ENCODE measurements at places on chromosomes 13 and 19. TPM values are rescaled to one million over a fixed set of nuclear protein-coding genes. Genes with fewer than 3 reads are reported as not detected.

- DNase-seq = no peak
Observed at GRCh38 chr19:16394681-16395375, 70.2 kb downstream of the KLF2 start.

DNA sequence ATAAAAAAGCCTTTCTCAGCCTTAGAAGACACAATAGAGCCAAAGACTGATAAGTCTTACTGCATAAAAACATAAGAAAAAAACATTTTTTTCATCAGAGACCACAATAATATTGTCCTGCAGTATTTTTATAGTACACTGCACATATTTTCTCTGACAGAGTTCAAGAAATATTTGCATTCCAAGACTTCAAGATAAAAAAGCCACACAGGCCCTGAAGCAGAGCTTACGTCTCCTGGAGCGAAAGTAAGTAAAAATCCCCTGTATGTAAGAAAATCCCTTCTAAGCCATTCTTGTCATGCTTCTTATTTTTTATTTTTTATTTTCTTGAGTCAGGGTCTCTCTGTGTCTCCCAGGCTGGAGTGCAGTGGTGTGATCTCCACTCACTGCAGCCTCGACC is 755.9 kb downstream of the LIG4 start:
- DNase-seq = no peak

CAMSAP3 gene
- total RNA-seq = 8.2 TPM

- no peak for DNase-seq
Observed at GRCh38 chr13:109309625-109310363, 476.6 kb downstream of the IRS2 start.

DNA sequence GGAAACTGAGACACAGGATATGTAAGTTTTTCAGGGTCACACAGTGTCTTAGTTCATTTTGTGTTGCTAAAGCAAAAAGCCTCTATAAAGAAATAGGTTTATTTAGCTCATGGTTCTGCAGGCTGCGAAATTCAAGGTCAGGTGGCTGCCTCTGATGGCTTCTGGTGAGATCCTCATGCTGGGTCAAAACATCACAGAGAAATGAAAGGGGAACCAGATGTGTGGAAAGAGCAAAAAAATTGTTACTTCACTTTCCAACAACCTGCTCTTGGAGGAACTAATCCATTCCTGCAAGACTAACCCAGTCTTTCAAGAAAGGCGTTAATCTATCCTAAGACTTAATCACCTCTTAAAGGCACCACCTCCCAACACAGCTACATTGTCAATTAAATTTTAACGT is 64.2 kb upstream of the UBL3 start:
- no peak for DNase-seq

PDX1 gene
- not detected for total RNA-seq

DNA sequence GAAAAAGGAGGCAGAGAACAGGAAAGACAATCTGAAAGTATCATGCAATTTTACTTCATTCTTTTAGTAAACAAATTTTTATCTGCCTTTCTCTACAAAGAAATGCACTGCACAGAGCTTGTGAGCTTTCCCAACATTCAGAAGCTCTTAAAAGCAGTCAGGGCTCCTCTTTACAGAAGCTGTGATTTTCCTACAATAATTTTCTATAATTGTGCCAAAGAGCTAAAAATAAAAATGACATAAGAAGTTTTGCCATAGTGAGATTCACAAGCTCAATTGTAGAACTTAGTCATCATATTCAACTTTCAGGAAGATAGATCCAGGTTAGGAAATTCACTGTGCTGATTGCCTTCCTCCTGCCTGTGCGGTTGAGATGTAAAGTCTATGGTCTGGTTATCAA is 341.4 kb downstream of the PCDH9 start:
- no peak for DNase-seq

DNA sequence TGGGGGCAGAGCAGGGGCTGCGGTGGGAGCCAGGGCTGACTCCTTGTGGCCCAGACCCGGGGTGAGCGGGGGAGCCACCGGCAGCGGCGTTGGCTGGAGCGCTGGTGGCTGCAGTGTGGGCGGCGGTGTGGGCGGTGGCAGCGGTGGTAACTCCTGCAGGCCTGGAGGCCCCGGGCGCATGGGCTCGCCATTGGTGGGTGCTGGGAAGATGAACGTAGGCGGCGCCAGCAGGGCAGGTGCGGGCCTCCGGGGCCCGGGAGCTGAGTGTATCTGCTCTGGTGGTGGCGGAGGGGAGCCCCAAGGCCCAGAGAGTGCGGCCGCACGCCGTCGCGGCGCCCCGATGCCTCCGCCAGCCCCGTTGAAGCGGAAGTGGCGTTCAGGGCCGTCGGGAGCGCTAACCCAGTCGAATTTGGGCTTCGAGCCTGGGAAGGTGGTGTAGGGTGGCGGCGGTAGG is 2.0 kb downstream of the GGN start:
- DNase-seq = peak; percentile 30

DNA sequence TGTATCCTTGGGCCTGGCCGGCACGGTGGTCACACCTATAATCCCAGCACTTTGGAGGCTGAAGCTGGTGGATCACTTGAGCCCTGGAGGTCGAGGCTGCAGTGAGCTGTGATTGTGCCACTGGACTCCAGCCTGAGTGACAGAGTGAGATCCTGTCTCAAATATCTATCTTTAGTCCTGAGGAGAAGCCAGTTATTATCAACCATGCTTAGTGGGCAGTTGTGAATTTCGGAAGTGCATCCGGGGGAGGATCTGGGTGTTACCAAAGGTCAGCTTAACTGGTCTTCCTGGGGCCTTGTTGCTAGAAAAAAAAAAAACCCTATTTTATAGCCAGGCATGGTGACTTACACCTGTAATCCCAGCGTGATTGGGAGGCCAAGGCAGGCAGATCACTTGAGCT is 9.6 kb downstream of the DHDH start:
- no peak for DNase-seq

LGALS4 gene
- total RNA-seq = 7.4 TPM

GRCh38 chr19:50557009-50557613 is 11.1 kb downstream of the LRRC4B start:
- no peak for DNase-seq

GPR18 gene
- total RNA-seq = not detected

DNA sequence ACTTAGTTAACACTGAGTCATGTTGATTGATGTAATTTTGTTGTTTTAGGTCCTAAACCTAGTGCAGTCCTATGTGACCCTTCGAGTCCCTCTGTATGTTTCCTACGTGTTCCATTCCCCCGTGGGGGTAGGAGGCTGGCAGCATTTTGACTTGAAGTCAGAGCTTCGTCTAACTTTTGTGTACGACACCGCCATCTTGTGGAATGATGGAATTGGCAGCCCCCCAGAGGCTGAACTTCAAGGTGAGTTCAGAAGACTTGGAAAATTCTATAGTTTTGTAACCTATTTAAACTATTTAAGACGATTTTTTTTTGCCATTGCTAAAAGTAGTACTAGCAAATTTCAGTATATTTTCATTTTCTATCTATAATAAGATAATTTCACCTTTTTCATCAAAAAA is 117.9 kb downstream of the STOML3 start:
- DNase-seq = peak; percentile 38

DNA sequence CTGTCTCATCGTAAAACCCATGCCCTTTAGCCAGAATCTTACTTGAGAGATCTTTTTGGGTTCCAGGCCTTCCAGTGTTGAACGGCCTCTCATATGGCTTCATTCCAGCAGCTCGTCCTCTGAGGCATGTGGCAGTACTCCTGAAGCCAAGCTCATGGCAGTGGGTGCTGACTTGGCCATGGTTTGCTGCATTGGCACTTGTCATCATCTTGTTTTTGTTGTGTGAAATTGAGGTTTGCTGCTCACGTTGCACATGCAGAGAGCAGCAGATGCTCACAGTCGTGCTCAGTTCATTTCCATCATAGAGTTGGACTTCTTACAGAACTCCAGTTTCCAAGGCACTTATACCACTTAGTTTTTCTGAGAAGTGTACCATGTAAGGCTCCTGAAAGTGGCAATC is 14.9 kb downstream of the TEX29 start:
- DNase-seq = no peak

GRCh38 chr13:33262062-33262487 is 23.5 kb downstream of the STARD13 start:
- no peak for DNase-seq

DNA sequence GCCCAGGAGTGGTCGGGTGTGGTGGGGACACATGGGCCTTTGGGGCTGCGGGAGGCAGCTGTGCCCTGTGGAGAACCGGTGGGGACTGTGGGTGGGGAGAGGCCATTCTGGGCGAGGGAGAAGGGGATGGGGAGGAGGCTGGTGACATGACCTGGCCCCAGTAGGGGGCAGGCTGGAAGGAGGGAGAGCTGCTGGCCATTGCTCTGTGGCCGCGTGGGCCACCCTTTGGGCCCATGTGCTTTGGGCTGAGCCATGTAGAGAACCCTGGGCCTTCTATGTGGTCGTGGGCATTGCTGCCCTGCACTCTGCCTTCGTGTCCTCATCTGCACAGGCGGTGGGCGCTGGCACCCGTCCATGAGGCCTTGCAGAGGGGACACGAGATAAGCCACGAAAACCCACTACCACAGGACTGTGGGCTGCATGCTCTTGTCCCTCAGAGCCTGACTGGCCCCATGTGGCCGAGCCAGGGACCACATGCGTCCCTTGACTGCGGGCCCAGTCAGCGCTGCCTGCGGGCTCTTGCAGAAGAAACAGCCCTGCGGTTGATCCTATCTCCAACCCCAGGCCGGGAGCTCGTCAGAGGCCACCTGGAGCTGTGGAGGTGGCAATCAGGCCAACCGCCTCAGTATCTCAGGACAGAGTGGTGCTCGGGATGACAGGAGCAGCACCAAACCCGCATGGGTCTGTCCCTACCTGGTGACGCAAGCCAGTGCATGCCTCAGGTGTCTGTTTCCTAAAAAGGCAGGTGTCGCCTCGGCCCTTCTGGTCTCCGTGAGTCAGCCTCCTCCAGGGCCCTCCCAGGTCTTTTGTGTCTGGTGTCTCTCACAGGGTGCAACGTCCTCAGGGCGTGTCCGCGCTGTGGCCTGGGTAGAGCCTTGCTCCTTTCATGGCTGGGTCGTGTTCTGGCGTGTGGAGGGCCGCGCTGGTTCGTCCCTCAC is 14.3 kb downstream of the FZR1 start:
- no peak for DNase-seq

DNA sequence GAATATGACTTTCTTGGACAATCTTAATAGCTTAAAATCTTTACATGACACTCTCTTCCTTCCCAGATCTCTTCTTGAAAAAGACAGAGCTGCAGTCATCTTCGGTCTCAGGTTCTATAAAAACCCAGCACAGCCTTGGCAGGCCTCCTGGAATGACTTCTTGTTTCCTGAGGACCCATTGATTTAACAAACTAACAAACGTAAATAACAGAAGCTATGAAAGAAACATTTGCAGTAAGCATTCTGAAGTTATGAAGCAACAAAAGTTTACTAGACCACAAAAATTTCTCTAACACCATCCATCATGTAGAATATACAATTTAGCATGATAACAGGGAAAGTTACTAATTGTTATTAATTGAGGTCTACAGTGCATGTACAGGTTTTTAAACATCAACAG is 62.8 kb upstream of the STARD13 start:
- DNase-seq = no peak

- no peak for DNase-seq
Observed at GRCh38 chr19:38317104-38317612, 1.4 kb upstream of the YIF1B start.

- peak; percentile 74 for DNase-seq
Observed at GRCh38 chr19:18433015-18433691, 4.8 kb downstream of the ISYNA1 start.

- no peak for DNase-seq
Observed at GRCh38 chr13:39776439-39776838, 121.0 kb downstream of the COG6 start.

DNA sequence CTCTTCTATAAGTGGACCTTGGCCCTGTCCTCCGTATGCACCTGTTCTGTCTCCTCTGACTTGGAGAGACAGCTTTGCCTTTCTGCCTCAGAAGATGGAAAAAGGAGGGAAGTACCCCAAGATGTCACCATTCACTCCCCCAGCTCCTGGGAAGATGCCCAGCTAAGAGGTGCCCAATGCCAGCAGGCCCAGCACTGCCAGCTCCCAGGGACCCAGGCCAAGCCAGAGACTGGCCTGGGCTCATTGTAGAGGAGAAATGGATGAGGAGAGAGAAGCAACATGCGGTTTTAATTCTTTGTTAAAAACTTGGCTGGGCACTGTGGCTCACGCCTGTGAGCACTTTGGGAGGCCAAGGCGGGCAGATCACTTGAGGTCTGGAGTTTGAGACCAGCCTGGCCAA is 111.5 kb upstream of the ZNF507 start:
- no peak for DNase-seq

MEGF8 gene
- 23.3 TPM for total RNA-seq

RFPL4A gene
- not detected for total RNA-seq

SIGLECL1 gene
- not detected for total RNA-seq

OR7A5 gene
- total RNA-seq = not detected

ZIM2 gene
- 34.2 TPM for total RNA-seq

HSD17B14 gene
- 66.9 TPM for total RNA-seq

DNA sequence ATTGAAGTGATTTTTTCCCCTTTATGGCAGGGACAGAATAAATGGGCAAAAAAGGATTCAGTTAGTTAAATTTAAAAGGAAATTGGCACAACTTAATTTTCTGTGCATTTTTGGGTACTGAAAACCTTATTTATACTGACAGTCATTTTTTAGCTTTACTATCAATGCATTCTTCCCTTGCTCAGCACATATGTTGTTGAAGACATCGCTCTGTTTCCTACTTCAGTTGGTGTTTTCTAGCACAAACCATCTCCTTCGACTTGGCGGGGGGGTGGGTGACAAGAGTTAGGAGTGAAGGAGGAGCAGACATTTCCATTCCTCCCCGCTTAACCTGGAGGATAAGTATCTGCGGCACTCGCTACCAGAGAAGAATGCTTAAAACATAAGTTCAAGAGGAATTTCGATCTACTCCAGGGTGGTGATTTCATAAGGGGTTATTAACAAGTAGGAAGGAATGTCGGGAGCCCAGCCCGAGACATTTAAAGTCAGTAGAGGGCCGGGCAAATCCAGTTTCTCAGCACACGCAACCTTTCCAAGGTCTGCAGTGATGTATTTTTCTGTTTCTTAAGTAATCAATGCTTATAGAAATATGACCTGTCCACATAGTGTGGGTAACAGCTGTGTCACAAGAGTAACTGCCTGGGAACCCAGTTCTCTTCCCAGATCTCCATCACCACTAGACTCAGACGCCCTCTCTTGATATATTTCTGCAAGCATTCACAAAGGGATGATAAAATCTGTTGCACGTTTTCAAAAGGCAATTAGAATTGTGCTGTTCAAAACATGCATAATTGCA is 525.8 kb downstream of the MYO16 start:
- no peak for DNase-seq

All from ovary (tissue), 10 donors.